ENCODE measurements at places on chromosomes 4 and X.

- DNase-seq: no peak
These were observed 57.7 kb upstream of the PASD1 start for GRCh38 chrX:151505796-151506195.

GRCh38 chrX:78326401-78326800, 1.0 kb downstream of the CYSLTR1 start:
- no peak for DNase-seq

DNA sequence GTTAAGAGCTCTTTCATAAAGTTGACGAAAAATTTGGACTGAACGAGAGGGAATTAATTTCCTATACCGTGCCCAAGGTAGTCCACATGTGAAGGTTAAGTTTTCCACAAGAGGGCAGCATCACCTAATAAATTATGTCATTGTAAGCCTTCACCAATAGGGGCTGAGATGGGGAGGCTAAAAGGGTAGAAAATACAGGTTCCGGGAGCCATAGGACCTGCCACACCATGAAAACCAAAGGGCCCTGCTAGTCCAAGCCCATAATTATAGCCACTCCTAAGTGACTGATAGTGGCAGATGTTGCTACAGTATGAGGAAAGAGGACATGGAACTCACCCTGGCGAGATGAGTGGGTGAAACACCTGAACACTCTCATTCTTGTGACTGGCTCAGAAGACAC, 122.2 kb downstream of the SHROOM4 start:
- peak; percentile 68 for DNase-seq

DNA sequence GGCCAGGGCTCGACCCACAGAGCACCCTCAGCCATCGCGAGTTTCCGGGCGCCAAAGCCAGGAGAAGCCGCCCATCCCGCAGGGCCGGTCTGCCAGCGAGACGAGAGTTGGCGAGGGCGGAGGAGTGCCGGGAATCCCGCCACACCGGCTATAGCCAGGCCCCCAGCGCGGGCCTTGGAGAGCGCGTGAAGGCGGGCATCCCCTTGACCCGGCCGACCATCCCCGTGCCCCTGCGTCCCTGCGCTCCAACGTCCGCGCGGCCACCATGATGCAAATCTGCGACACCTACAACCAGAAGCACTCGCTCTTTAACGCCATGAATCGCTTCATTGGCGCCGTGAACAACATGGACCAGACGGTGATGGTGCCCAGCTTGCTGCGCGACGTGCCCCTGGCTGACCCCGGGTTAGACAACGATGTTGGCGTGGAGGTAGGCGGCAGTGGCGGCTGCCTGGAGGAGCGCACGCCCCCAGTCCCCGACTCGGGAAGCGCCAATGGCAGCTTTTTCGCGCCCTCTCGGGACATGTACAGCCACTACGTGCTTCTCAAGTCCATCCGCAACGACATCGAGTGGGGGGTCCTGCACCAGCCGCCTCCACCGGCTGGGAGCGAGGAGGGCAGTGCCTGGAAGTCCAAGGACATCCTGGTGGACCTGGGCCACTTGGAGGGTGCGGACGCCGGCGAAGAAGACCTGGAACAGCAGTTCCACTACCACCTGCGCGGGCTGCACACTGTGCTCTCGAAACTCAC, 3.6 kb downstream of the MID1IP1 start:
- peak; percentile 14 for DNase-seq
